ENCODE measurements at places on chromosomes 6 and 20.

DNA sequence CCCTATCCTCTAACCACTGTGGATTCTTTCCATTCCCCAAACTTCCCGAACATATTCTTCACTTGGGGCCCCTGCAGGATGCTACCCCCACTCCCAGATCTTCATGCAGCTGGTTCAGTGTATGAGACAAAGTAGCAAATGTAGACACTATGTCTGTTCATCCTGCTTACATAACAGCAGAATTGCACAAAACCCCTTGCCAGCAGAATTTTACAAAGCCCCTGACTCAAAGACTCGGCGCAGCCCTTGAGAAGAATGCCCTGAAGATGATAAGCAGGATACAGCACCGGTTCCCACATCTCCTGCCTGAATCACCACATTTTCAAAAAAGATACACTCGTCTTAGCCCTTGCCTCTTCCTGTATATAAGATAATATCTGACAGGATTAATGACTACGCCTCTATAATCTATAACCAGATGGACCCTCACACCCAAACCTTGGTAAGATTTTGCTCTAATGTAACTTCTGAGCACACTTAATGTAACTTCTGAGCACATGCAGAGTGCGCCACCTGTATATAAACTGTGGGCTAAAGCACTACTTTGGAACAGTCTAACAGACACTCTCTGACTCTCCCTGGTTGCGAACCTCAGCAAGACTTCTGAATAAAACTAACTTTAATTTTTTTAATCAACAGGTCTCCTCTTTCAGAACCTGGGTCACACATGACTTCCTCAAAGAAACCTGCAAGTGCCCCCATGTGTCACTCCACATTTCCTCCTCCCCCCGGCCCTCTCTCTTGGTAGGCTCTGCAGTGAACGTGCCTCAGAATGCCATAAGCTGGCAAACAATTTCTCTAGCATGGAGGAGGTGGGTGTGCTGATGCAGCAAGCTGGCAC lies 28.7 kb downstream of the RALGAPA2 start:
- no peak for DNase-seq

DNA sequence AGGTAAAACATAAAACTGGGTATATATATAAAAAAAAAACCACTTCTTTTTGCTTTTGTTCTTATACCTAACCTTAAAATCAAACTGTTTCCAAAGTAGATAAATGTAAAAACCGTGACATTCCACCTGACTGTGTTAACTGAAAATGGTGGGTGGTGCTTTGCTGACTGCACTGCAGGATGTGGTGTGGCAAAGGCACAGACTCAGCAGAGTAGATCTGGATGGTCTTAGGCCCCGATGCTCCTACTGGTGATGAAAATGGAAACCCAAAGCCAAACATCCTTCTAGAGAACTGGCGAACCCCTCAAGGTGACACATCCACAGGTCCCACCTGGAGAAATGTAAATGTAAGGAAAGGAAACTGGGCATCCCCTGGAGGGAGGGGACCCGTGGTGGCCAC lies 8.9 kb downstream of the TGIF2 start:
- DNase-seq, result no peak

DNA sequence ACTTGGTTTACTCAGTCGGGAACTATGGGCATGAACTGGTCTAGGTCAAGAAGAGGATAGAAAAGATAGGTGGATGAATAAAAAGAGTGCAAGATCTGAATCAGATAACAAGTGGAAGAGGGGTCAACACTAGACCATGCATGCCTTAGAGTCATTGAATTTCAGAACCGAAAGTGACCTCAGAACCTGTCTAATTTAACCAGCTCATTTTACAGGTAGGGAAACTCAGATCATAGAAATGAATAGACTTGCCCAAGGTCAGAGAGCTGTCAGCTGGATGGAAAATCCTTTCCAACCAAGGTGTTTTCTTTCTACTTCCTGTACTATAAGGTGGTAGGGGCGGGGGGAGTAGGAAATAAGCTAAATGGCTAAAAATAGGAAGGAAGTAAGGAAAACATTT lies 121.4 kb upstream of the ADGRF1 start:
- DNase-seq, result no peak

GRCh38 chr6:3119040-3119723 lies 671 bp downstream of the BPHL start:
- no peak for DNase-seq

GRCh38 chr20:61724376-61724775 lies 341.3 kb downstream of the TAF4 start:
- DNase-seq, result no peak

GRCh38 chr6:139588734-139589593 lies 214.5 kb upstream of the CITED2 start:
- DNase-seq, result no peak

DNA sequence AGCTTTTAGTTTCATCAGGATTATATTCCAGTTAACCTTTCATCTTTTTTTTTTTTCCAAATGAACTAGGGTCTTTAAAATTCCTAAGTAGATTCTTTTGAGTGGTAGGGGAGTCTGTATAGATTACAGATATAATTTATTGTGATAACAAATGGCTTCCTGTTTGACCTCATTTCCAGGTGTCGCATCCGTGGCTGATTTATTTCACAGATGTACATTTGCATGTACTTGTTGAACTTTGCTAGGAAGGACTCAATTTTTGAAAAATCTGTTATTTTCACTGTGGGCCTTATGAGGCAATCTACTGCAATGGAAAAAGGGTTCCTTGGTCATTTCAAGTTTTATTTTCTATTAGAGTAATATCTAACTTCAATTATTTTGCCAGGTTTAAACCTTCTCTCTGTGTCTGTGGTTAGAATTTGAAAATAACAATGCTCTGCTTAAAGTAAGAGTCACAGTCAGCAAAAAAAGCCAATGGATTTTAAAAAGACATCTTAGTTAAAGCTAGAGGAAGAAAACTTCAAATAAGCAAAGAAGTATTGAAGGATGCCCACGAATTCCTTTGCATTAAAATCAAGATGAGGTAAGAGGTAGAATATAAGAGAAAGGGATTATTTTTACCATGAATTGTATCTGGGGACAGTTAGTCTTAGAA lies 57.9 kb downstream of the SAMD5 start:
- no peak for DNase-seq

GRCh38 chr6:157982102-157982562 lies 469 bp downstream of the SYNJ2 start:
- no peak for DNase-seq

Measured in cortex of kidney (tissue), 1 donor.